ENCODE measurements at places on chromosomes 4 and X. TPM values are rescaled to one million over a fixed set of nuclear protein-coding genes. Genes with fewer than 3 reads are reported as not detected.

PCDH18 gene
- 8.4 TPM for total RNA-seq

PASD1 gene
- total RNA-seq, result not detected

- H3K27ac ChIP-seq, result no peak overlapping the region
- H3K4me1 ChIP-seq, result no peaks in the 10 kb centered on the region
- peaks cover 1% of the 10 kb centered on the region for H3K36me3 ChIP-seq
- no peak overlapping the region for H3K4me3 ChIP-seq
Observed at GRCh38 chr4:966266-967112, 6.9 kb downstream of the DGKQ start.

DNA sequence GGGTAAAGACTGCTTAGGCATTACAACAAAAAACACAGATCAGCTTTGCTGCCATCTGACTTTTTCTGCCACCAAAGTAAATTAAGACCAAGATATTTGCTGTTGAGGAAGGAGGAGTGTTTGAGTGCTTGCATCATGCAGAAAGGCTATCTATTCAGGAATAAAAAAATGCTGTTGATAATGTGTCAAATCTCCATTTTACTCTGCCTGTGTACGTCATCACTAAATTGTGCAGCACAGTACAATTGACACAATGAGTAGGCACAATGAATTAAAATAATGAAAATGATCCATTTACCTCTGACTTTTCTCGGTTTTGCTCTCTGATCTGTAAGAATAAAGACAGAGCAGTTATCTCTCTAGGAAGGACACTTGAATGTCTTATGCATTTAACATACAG, 56.3 kb downstream of the NKX6-1 start:
- peak overlapping the region; percentile 71 for H3K27ac ChIP-seq
- no peak overlapping the region for H3K4me3 ChIP-seq

DNA sequence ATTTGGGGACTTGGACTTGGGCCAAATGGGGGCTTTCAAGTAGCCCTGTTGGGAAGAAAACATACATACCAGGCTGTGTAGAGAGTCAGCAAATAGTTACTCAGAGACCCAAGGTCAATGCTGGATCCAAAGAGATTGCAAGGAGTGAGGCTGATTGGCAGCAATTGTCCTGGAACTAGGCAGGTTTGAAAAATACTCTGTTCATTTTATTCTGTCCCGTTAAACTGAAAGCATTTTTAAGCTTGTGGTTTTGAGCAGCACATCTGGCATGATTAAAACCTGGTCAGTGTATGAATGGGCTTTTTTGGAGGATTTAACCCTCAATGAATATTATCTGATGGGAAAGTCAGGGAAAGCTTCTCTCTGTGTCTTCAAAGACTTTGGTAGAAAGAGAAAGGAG, 294.3 kb upstream of the BOD1L1 start:
- H3K27me3 ChIP-seq, result peaks cover 2% of the 10 kb centered on the region
- no peaks in the 10 kb centered on the region for H3K36me3 ChIP-seq
- H3K4me3 ChIP-seq, result no peak overlapping the region
- H3K4me1 ChIP-seq, result peaks cover 2% of the 10 kb centered on the region
